Inflammatory macrophage (primary cell): ENCODE measurements at places on chromosomes 7 and 10.

DNA sequence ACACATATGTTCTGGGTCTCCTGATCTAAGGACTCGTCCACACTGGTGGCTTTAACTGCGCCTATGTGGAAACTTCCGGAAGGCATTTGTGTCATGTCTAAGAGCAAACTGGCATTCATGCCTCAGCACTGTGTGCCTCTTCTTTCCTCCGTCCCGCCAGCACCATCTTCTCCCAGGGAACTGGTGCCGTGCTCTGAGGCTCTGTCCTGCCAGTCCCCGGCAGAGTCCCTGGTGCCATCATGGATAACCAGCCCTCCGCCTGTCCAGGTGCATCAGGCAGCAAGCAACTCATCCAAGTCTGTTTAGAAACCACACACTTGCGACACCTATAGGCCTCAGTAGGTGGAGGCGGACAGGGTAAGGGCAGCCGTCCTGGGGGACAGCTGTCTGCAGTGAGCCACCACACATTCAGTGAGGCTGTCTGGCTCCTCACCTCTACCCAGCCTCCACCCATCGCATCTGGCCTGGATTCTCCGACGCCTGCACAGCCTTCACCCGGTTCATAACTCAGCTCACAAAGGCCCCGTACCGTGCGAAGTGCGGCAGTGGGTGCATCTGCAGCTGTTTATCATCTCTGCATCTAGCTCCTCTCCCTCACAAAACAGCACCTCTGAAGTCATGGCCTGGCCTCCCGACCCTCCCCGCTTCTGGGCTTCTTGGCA is 162.7 kb downstream of the DIP2C start:
- DNase-seq: no peak

GRCh38 chr7:35185908-35186731 is 67.8 kb downstream of the TBX20 start:
- DNase-seq: no peak

- DNase-seq: peak; percentile 66
These were observed 9.2 kb upstream of the PWWP2B start for GRCh38 chr10:132387764-132388210.

- no peak for DNase-seq
These were observed 315.3 kb downstream of the SDK1 start for GRCh38 chr7:3616306-3616705.

- no peak for DNase-seq
These were observed 119.9 kb upstream of the THSD7A start for GRCh38 chr7:11951909-11952308.

DNA sequence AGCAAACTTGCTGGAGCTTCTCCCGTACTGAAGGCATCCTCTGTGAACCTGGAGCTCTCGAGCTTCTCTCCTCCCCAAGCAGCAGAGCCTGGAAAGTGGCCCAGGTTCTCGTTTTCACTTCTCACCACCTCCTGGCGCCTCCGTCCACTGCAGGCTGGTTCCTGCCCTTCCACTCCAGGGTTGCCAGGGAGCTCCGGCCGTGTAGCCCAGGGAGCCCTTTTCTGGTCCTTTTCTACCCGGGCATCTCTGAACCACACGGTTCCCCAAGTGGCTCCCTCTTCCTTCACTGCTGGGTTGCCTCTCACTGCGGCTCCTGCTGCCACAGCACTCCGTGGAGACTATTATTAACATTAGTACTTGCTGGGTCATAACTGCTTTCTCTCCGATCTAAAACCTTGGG is 208.6 kb upstream of the PPP2R2D start:
- no peak for DNase-seq

DNA sequence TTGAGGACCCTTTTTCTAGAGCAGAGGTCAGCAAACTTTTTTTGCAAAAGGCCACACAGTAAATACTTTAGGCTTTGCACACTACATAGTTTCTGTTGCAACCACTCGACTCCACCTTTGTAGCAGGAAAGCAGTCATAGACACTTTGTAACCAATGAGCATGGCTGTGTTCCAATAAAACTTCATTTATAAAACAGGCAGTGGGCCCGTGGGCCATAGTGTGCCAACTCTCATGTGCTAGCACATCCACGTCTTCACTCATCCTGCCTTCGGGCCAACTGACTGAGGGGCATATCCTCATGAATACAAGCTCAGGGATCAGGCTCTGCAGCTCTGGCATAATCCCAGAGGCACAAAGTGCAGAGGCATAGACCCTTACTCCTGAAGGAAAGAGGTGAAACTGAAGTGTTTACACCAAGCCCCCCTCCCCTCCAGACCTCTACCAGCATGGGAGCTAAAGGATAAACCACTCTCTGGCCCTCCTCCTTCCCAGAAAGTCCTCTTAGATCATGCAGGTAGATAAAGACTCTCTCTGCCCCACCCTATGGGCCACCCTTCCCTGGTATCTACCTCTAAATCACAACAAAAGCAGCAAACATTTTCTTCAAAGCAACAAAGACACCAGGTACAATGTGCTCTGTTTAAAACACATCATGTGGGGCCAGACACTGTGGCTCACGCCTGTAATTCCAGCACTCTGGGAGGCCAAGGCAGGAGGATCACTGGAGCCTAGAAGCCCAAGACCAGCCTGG is 71.0 kb downstream of the DLG5 start:
- DNase-seq: no peak

- no peak for DNase-seq
These were observed 1.1 kb upstream of the DLG5 start for GRCh38 chr10:77927402-77928246.

GRCh38 chr7:20064974-20065862 is 152.0 kb downstream of the MACC1 start:
- no peak for DNase-seq

DNA sequence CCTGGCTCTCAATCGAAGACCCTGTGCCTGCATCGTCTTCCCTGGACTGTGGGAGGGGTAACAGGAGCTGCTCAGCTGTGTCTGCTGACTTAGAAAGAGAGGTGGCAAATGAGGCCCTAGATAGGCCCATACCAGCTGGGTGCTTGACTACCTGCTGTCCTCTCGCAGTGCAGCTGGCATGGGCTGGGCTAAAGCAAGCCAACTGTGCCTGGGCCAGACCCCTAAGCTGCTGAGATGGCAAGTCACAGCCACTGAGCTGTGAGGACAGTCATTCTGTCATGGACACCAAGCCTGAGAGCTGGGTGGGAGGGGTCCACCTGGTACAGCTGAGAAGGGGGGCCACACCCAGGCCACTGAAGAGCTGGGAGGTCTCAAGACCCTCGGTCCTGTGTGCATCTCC is 45.8 kb upstream of the AQP1 start:
- no peak for DNase-seq

GRCh38 chr7:5234852-5235831 is 45.1 kb downstream of the WIPI2 start:
- no peak for DNase-seq

GRCh38 chr7:34313289-34313688 is 344.7 kb upstream of the NPSR1 start:
- no peak for DNase-seq

DNA sequence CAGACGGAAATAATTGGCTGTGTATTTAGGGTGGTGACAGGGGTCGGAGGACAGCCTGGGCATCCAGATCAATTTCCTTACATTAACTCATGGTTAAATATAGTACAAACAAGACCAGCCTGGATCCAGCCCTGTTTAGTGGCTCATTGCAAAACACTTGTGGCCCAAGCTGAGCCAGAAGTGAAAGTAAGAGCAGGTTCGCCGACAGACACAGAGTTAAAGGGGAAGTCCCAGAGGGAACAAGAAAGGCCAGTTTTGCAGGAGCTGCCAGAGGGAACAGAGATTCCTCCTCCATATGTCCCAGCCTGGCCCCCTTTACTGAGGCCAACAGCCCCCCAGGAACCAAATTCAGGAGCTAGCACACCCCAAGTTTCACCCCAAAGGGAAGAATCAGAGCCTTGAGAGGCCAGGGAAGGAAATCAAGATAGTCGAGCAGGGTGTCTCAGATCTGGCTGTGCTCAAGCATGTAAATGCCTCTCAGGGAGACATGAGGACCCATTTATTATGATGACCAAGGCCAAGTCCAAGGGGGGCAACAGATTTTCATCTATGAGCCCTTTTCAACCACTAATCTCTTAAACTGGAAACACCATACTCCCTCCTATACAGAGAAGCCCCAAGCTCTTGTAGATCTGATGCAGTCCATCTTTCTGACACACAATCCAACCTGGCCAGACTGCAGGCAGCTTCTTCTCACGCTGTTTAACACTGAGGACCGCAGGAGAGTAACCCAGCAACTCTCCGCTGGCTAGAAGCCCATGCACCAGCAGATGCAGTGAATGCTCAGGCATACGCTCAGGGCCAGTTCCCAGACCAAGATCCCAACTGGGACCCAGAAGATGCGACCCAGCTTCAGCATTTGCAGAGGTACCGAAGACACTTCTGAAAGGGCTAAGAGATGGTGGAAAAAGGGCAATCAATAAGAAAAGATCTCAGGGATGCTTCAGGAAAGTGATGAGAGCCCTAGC is 15.9 kb upstream of the ADCK2 start:
- peak; percentile 90 for DNase-seq

- DNase-seq: peak; percentile 6
These were observed 229.6 kb downstream of the PRPF18 start for GRCh38 chr10:13816195-13816925.

GRCh38 chr10:126147866-126148587 is 240.2 kb downstream of the ADAM12 start:
- no peak for DNase-seq

DNA sequence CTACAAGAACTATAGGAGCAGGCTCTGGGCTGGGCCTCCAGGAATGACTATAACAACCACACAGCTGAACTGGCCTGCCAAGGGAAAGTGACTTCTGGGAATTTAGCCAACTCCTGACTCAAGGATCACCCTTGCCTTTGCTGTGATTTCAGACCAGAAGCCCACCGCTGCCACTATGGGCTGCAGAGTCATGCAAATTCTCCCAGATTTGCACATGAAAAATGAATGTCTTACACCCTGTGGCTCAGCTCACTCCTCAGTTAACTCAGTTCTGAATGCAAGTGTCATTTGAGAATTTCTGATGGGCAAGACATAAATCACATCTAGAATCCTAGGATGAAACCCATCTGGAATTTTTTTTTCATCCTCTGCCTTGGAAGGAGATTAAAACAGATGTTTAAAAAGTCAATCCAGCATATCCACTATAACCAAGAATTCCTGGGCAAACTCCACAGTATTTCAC is 186.5 kb upstream of the BET1 start:
- no peak for DNase-seq

DNA sequence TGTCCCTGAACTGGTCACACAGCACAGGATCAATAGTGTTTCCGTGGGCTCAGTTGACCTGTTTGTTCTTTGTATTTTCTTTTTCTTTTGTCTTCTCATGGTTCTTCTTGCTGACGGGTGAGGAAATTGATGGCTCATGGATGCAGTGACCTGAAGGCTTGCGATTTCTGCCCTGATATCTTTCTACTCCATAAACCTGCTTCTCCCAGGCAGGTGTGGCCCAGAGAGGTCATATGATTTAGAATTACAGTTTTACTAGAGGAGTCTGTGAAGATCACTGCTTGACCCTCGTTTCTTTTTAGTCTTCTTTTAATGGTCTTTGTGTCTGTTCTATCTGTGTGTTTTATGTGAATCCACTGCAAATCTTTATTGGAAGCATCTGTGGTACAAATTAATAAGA is 195.1 kb upstream of the KLF6 start:
- no peak for DNase-seq

DNA sequence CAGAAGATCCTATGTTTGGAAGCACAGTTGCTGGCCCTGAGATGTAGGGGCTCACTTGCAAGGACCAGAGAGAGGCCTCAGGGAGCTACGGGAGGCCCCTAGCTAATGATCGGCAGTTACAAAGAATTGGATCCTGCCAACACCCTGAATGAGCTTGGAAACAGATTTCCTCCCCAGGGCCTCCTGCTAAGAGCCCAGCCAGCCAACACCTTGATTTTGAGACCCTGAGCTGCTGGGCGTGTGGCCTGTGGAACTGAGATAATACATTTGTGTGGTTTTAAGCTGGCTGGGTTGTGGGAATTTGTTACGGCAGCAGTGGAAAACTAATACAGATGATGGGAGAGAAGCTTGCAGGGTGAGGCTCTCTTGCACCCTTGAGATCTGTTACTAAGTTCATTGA is 3.9 kb downstream of the DOCK1 start:
- DNase-seq: no peak

DNA sequence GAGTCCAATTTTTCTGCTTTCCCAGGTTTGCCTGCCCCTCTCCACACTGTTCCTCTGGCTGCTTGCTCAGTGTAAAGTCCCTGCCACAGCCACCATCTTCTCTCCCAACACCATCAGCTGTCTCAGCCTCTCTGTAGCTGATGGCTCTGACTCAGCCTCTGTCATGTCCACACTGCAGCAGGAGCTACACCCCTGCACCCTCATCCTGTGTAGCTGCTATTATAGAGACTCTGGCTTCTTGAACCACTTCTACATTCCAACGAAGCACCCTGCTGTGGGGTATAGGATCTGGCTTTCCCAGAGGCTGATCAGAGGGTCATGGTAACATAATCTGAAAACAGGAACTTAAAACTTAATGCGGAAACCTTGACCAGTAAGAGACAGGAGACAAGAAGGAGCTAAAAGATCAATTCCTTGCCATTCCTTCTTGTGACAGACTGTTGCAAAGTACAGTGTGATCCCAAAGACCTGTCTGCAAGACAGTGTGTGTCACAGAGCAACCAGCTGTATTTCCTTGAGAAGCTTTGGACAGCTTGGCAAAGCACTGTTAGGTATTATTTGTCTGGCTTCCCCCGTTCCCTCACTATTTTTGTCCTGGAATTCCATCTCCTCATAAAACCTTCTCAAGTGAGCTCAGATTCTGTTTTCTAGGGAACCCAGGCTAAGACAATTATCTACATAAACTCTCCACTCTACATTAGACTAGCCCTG is 42.3 kb downstream of the NRCAM start:
- no peak for DNase-seq

DNA sequence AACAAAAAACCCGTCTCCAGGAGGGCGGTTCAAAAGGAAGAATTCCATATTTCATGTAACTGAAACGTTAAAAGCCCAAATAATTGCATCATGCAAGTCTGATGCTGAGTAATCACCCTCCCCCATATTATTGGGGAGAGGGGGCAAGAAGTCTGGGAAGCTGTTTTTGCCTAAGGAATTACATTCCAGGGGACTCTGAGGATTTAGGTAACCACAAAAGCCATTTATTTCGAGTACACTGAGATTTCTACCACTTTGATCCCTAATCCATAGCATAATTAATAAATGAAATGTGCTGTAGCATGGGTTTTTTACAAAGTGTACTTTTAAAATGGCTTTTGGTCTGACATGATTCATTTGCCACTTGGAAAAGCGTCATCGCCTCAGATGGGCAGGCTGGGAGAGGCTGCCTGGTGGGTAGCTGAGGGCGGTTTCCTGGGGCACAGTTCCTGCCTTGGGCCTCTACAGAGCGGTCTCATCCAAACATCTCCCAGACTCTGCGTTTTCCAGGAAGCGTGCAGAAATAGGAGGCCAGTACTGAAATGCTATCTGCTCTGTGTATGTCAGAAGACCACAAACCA is 106.5 kb downstream of the TCF7L2 start:
- peak; percentile 82 for DNase-seq

- no peak for DNase-seq
These were observed 45.9 kb upstream of the DRGX start for GRCh38 chr10:49441488-49442476.
